Epithelial cell of proximal tubule (primary cell): ENCODE measurements at places on chromosomes 16 and 17. TPM values are rescaled to one million over a fixed set of nuclear protein-coding genes. Genes with fewer than 3 reads are reported as not detected.

CDH1 gene
- total RNA-seq, result 29.2 and 56.8 TPM in 2 replicates

KRT27 gene
- total RNA-seq, result not detected in 2 replicates

HOXB7 gene
- 24.9 and 26.0 TPM in 2 replicates for total RNA-seq

PRPSAP1 gene
- 57.5 and 63.4 TPM in 2 replicates for total RNA-seq

ZNF624 gene
- total RNA-seq, result 1.3 and 1.8 TPM in 2 replicates

YBX2 gene
- 0.14 and 0.35 TPM in 2 replicates for total RNA-seq

CRYBA1 gene
- not detected in 2 replicates for total RNA-seq

ARHGDIG gene
- 0.29 TPM in 1 of 2 replicates, not detected in the other for total RNA-seq

ITGAD gene
- not detected in 2 replicates for total RNA-seq

PPY gene
- total RNA-seq, result not detected in 2 replicates

CCDC43 gene
- 26.3 and 37.4 TPM in 2 replicates for total RNA-seq

MYLK3 gene
- total RNA-seq, result 0.07 TPM in 1 of 2 replicates, not detected in the other

RSKR gene
- 3.0 and 4.3 TPM in 2 replicates for total RNA-seq

PCYT2 gene
- 24.3 and 95.4 TPM in 2 replicates for total RNA-seq

MYH11 gene
- not detected in 2 replicates for total RNA-seq

TMEM98 gene
- total RNA-seq, result 139 and 180 TPM in 2 replicates

DNAAF1 gene
- not detected in 2 replicates for total RNA-seq

KRT32 gene
- total RNA-seq, result not detected in 2 replicates

CORO6 gene
- total RNA-seq, result 4.4 and 28.7 TPM in 2 replicates

AMFR gene
- 111 and 119 TPM in 2 replicates for total RNA-seq

MPV17L gene
- 2.2 and 5.9 TPM in 2 replicates for total RNA-seq

DLX4 gene
- total RNA-seq, result not detected in 2 replicates

PRSS8 gene
- total RNA-seq, result 27.4 and 53.6 TPM in 2 replicates

HES7 gene
- 0.35 TPM in 1 of 2 replicates, not detected in the other for total RNA-seq

CCT6B gene
- total RNA-seq, result 0.36 and 4.4 TPM in 2 replicates

IRX6 gene
- 0.72 and 2.2 TPM in 2 replicates for total RNA-seq

SDR42E2 gene
- 0.12 TPM in 1 of 2 replicates, not detected in the other for total RNA-seq

HAS3 gene
- 14.0 and 16.4 TPM in 2 replicates for total RNA-seq

GRAPL gene
- not detected in 2 replicates for total RNA-seq

C17orf50 gene
- total RNA-seq, result 1.0 TPM in 1 of 2 replicates, not detected in the other

GRIN2C gene
- not detected in 2 replicates for total RNA-seq

EXOC3L1 gene
- 1.2 TPM in 1 of 2 replicates, not detected in the other for total RNA-seq

CLEC19A gene
- not detected in 2 replicates for total RNA-seq

KCNH4 gene
- total RNA-seq, result not detected in 2 replicates

ASPHD1 gene
- total RNA-seq, result 11.1 and 14.2 TPM in 2 replicates

FAM117A gene
- 3.8 and 4.7 TPM in 2 replicates for total RNA-seq

FOXL1 gene
- 11.6 and 14.6 TPM in 2 replicates for total RNA-seq

KRT36 gene
- total RNA-seq, result not detected in 2 replicates
